ENCODE measurements at places on chromosomes 16 and 17.

- DNase-seq = no peak
Observed at GRCh38 chr16:19029980-19030379, 37.4 kb upstream of the COQ7 start.

- peak; percentile 92 for DNase-seq
Observed at GRCh38 chr17:27245230-27245696, 48.7 kb upstream of the WSB1 start.

GRCh38 chr17:7929158-7930023 lies at the start of gene KCNAB3:
TSS of gene KCNAB3 (minus strand) at chr17:7929856. CDS start at chr17:7929435, 421 bp downstream.
- peak; percentile 84 for DNase-seq

DNA sequence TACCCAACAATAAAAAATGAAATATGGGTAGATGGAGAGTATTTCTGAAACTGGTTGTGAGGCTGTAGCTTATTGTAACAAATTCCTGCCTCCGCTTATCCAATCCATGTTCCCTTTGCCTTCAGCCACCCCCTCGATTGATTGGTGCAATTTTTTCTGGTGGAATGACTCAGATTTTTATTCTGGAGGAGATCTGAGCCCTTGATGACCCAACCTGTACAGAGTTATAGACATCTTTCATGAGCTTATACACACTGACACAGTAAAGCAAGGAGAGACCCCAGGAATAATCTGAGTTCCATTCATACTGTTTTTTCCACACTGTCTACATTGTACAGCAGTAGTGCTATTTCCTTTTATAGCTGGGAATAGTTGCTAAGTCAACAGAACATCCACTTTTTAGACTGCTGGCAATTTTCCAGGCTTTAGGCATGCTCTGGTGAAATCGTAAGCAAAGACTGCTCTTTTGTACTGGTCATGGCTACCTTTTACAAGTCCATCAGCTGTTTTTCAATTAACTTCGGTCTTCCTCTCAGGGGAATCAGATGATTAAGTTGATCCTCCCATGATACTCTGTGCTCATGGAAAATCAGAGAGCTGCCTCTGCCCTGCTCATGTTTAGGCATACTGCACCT lies 30.1 kb downstream of the CCL4 start:
- peak; percentile 73 for DNase-seq

GRCh38 chr16:75640598-75640997 lies 6.9 kb downstream of the KARS1 start:
- DNase-seq = no peak

GRCh38 chr16:9666834-9667480 lies 515.3 kb downstream of the GRIN2A start:
- no peak for DNase-seq

GRCh38 chr17:72764632-72765041 lies 327.9 kb downstream of the SLC39A11 start:
- DNase-seq = no peak

DNA sequence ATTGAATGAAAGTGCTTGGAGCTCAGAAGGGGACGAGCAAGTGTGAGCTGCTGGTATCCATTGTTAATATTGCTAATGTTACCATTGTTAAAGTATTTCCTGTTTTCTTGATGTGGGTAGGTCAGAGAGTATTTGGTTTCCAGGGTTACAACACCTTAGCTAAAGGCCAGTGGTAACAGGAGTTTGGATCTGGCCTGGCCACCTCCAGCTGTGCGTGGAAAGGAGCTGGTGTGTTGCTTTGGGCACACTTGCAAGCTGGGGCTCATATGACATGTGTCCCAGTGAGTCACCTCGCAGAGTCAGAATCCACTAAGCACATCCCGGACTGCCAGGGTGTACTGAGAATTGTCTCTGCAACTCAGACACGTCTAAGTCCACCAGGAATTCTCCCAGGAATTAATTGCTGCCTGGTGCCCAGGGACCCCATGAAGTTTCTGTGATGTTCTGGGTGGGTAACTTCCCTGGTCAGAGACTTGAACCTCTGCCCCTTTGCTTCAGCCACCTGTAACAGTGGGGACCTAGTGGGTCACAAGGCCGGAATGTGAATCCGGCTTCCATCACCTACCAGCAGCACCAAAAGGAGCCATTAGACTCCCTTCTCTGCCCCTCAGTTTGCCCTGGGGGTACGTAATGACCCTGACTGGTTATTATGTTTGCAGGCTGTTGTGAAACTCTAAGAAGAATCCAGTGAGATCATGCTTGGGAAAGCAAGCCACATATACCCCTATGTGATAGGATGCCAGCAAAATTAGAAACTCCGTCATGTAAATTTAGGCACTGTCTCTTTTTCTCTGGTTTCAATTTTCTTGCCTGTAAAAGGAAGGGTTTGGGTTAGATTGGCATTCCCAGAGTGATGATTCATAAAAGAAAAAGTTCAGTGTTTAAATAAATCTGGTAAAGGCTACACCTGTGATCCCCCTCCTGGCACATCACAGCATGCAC lies 12.8 kb downstream of the SLC6A2 start:
- DNase-seq = no peak

- DNase-seq = peak; percentile 59
Observed at GRCh38 chr16:30570636-30571444, 674 bp downstream of the ZNF688 start.

- no peak for DNase-seq
Observed at GRCh38 chr17:4001048-4001590, 36.9 kb upstream of the ATP2A3 start.

DNA sequence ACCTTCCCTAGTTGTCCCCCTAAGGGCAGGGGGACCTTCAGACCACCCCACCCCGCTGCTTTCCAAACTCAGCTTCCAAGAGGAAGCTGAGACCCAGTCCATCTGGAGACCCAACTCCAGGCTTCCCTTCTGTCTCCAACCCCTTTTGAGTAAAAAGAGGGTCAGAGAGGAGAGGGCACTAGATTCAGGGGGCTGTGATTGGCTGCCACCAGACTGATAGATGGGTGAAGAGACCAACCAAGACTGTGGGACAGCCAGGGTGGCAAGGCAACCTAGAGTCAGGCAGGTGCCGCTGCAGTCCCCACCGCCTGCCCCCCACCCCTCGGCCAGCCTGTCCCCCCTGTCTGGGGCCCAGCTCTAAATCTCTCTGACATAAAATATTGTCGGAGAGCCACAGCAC lies 92.5 kb downstream of the SDK2 start:
- no peak for DNase-seq

GRCh38 chr17:41516830-41517283 lies 1.8 kb downstream of the KRT15 start:
- no peak for DNase-seq

GRCh38 chr16:68238029-68238345 lies 2.1 kb upstream of the ESRP2 start:
- no peak for DNase-seq

DNA sequence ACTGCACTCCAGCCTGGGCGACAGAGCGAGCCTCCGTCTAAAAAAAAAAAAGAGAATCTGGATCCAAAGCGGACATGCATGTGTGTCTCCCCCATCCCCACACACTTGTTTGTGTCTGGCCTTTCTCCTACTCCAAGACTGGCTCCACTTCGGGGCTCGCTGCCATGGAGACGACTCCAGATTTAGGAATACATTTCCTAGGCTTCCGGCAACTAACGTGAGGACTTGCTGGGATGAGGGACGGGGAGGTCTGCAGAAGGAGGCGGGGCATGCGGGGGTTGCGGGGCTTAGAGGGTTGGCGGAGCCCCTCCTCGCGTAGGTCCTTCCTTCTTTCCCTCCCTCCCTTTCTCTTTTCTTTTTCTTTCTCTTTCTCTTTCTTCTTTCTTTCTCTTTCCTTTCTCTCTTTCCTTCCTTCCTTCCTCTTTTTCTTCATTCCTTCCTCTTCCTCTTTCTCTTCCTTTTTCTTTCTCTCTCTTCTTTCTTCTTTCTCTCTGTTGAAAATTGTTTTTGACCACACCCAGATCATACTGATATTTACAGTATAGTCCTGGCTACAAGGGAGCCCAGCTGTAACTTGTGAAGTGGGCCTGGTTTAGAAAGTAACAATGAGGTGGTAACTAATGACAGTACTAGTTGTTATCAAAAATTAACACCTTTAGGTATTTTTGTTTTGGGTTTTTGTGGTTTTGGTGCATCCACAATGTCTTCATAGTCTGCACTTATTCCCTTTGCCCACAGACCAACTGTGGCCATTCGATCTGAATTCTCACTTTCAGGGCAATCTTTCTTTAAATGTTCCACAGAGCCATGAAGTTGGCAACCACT lies 25.2 kb downstream of the MIS12 start:
- DNase-seq = no peak

GRCh38 chr16:54123766-54124165 lies 162.8 kb downstream of the IRX3 start:
- DNase-seq = no peak

DNA sequence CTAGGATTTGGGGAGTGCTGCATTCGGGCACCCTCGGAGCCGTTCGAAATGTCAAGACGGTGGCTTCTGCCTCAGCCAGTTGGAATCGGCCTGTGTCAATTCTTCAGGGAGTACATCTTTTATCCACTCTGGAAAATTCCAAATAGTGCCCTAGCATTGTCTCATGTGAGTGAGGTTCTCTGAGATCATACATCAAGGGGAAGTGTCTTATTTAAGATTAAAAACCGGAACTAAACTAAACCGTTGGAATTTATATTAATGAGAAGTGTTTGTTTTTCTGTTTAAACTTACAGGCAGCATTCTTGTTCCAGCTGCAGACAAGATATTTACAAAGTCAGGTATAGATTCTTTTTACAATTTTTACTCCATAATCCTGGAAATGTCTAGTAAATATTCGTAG lies 56.8 kb downstream of the SLC47A1 start:
- no peak for DNase-seq

GRCh38 chr17:39960524-39961041 lies 2.2 kb upstream of the GSDMA start:
- DNase-seq = peak; percentile 72

- no peak for DNase-seq
Observed at GRCh38 chr17:73311428-73311780, 397 bp downstream of the CDC42EP4 start.

DNA sequence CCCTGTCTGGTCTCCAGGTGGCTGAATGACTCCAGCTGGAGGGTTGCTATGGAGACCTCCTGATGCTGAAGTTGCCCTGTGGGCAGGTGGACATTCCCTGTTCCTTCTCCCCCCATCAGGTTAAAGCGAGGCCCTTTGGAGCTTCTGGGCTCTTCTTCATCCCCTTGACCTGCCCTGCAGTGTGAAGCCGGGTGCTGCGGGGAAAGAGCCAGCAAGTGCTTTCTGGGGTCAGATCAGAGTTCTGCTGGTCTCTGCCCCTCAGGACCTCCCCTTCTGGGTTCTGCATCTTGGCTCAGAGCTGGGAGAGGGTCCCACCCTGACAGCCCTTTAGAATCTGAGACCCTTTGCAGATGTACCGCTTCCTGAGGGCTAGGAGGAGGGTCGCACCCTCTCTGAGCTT lies 25.1 kb downstream of the NKD1 start:
- DNase-seq = no peak

DNA sequence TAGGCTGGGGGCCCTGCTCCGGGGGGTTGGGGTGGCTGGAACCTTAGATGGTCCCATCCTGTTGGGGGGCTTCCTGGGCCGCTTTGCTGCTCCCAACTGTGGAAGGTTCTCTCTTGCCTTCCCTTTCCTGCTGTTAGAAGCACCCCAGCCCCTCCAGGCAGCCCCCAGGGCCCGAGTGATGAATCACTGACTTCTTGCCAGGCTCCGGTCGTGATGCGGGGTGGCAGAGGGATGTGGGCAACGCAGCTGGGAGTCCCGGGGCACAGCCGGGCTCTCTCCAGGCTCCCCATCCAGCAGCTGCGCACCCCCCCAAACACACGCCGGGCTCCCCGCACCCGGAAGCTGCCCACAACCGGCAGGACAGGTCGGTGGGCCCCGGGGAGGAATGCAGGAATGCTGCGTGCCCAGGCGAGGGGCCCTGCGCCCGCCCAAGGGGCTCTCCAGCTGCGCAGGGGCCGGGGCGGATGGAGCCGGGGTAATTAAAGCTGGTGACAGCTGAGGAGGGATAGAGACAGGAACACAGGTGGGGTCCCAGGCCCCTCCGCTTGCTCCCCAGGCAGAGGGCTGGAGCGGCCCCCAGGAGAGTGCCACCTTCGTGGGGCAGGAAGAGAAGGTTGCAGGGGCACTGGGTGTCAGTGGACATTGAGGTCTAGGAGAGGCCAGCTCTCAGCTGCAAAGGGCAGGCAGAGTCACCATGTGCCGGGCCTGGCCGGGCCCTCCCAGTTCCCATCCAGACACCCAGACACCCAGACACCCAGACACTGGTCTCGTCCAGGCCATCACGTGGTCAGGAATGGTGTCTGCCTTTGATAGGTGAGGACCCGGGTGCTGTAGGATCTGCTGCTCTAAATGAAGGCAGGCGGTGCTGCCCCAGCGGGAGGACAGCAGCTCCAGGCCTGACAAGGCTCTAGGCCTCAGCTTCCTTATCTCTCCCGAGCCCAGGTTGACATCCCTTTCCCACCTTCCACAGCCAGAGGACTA lies 15.0 kb upstream of the SLC38A10 start:
- DNase-seq = no peak

GRCh38 chr16:14300705-14301168 lies 229.6 kb downstream of the MRTFB start:
- peak; percentile 92 for DNase-seq

- no peak for DNase-seq
Observed at GRCh38 chr17:21772321-21772720, 80.0 kb downstream of the KCNJ18 start.

- peak; percentile 29 for DNase-seq
Observed at GRCh38 chr17:65750166-65750565, 188.7 kb upstream of the AXIN2 start.

DNA sequence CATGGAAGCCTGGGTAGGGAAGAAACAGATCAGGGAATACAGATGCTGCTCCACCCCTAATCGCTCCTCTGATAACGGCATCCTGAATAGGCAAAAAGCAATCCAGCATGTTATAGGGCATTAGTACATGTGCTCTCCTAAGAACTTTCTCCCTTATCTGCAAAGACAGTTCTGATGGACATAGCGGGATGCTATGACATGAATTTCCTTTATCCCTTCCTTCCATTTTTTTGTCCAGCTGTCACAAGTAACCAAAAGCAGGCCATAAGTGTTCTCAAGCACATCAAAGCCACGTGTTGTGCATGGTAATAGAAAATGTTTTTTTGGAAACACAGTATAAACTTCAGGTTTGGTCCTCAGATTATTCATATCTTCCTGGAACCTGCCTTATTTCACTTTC lies 141.4 kb upstream of the MON1B start:
- DNase-seq = peak; percentile 78

DNA sequence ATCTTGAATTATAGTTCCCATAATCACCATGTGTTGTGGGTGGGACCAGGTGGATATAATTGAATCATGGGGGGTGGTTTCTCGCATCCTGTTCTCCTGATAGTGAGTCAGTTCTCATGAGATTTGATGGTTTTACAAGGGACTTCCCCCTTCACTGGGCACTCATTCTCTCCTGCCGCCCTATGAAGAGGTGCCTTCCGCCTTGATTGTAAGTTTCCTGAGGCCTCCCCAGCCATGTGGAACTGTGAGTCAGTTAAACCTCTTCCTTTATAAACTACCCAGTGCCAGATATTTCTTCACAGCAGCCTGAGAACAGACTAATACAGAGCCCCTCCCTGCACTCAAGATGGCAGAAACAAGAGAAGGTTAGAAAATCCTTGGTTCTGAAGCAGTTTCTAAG lies 26.4 kb downstream of the LDAF1 start:
- DNase-seq = no peak
